ENCODE measurements at places on chromosomes 2 and 18.

DNA sequence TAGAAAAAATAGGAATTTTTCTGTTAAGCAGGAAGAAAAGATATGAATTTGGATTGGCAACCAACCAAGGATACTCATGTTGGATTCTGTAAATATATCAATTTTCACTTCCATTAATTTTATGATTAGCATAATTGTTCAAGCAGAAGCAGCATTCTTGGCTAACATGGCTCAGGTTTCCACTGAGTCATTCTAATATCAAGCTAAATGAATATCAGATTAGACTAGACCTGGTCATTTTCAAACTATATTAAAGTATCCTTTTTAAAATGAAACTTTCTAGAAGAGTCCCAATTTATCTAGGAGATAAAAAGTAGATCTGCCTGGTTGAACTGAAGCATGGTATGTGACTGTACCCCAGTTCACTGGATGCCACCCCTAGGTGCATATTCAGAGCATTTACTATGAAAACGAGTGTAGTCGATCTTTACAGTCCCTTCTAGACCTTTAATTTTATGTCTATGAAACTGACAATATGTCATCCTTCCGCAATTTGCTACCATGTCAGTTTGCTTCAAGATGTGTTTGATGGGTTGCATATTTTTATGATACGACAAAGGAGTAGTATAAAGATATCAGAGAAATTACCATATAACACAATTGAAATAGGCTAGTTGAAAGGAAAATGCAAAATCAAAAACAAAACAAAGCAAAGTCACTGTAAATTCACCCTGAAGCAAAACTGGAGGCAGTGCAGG is 704.9 kb downstream of the ERBB4 start:
- DNase-seq: no peak

- no peak for DNase-seq
Measured at GRCh38 chr18:13138420-13139139, 80.0 kb upstream of the LDLRAD4 start.

DNA sequence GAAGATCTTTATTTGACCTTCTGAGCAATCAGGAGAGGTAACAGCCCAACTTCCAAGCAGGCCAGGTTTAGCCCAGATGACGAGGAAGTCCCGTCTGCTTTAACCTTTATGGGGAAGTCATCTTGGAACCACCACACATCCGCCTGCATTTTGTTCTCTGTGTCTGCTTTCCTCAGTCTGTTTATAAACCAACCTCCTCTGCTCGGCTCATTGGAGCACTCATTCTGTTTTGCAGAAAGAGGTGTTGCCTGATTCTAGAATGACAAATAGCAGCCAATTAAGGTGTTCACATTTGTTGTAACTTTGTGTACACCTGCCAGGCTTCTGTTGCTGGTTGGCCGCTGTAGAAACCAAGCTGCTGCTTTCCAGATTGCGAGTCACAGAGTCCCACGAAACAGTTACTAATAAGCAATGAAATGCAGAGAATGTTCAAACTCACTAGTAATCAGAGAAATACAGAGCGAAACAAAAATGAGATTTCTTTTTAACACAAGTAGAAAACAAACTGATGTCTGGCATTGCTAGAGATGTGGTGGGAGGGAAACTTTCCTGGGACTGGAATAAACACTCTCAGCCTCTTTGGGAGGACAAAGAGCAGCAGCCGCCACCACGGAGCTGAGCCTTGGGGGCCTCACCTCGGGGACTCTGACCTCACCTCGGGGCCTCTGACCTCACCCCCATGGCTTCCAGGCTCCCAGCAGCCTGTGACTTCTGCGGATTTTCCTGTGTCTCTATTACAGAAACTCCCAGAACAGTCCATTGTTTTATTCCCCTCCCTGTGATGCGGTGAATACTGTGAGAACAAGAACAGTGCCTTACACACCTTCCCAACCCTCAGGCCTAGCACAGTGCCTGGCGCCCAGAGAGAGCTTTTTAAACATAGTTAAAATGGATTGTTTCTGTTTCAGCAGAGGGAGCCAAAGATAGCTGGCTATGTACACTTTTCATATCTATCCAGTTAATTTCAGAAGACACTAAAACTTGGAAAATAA is 64.0 kb downstream of the MBP start:
- no peak for DNase-seq

DNA sequence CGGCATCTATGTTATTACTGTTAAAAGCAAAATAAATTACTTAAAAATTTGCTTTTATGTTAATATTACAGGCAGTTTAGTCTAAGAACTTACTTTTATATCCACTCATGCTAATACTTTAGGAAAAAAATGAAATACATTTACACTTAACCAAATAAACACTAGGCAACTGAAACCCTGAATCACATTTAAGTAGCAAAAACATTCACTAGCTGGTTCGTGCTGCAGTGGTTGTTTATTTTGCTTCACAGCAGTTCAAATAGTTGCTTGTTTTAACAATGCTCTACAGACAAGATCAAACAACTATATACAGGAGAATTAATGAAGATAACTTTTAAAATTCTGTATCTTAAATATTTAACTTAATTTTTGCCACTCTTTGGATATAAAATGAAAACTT is 60.8 kb downstream of the ABCG8 start:
- no peak for DNase-seq

DNA sequence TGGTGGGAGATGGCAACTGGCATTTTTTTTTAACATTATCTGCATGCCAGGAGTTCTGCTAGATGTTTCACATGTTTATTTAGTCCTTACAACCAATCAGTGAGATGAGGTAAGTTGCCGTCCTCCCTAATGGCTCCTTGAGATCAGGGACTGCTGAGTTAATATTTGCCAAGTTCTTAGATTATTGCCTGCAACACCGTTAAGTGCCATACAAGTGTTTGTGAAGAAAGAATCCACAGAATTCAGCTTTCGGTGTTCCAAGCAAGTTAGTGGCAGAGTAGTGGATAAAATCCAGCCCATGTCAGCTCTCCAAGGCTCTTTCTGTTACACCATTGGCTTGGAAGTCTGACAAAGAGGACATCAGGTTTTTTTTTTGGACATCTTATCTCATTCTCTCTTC is 95.9 kb downstream of the C1QL2 start:
- DNase-seq: no peak

DNA sequence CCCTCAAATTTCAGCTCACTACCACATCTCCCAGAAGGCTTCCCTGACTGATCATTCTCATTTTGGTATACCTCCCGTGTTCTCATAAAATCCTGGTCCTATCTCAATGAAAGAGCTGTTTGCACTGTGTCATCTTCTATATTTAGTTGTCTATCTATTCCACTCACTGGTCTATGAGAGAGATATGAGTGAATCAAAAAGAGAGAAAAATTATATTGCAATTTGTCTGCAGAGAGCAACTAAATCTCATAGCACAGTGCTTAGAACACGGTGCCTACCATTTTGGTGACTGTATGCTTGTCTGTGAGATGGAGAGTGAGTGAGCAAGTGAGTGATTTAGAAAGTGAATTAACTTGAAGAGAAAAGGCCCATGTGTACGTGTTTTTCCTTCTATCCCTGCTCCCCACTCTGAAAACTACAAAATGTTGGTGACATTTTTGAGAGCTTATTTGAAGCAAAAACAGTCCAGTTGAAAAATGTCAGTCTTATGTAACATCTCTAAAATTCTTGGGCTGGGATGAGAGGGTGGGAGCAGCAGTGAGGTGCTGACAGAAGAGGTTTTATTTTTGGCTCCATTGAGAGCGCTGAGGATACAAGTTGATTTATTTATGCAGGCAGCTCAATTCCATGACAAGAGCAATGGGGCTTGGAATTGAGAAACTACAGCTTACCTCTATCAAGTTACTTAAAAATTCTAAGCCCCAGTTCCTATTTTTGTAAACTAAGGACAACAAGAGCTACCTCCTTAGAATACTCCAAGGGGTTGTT is 373.5 kb upstream of the CHST9 start:
- no peak for DNase-seq

DNA sequence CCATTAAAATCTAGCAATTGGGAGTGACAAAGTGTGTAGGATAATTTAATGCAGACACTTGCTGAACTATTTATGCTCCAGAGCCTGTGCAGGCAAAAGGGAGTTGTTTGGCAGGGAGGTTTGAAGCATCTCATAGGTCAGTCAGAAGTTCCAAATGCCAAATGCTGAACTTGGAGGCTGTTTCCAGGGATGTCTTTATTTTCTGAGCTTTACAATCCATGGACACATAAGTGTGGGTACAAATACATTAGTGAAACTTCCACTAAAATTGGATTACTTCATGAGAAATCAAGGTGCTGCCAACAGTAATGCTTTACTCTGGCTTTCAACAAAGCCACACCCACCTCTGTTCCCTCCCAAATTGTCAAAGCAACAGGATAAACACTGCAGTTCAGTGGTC is 422.1 kb upstream of the SETBP1 start:
- no peak for DNase-seq

DNA sequence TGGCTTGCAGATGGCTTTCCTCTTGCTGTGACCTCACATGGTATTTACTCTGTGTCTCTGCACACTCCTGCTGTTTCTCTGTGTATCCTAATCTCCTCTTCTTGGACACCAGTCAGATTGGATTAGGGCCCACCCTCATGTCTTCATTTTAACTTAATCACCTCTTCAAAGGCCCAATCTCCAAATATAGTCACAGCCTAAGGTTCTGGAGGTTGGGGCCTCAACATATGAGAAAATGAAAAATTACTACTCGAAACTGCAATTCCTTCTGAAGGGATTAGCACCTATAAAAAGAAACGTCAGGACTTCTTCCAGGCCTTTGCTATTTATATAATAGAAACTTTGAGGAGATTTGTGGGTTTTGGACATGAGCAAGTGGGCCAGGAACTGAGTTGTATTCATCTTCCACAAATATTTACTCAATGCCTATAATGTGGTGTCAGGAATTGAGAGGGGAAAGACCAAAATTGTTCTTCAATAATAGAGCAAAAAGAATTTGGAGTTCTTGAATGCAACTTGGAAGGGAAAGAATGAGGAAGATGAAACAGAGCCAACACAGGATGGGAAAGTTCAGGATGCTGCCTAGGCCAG is 270.0 kb upstream of the FN1 start:
- no peak for DNase-seq

GRCh38 chr2:20291106-20291564 is 59.5 kb downstream of the PUM2 start:
- peak; percentile 41 for DNase-seq

GRCh38 chr2:206814498-206814897 is 49.1 kb downstream of the FASTKD2 start:
- DNase-seq: no peak

DNA sequence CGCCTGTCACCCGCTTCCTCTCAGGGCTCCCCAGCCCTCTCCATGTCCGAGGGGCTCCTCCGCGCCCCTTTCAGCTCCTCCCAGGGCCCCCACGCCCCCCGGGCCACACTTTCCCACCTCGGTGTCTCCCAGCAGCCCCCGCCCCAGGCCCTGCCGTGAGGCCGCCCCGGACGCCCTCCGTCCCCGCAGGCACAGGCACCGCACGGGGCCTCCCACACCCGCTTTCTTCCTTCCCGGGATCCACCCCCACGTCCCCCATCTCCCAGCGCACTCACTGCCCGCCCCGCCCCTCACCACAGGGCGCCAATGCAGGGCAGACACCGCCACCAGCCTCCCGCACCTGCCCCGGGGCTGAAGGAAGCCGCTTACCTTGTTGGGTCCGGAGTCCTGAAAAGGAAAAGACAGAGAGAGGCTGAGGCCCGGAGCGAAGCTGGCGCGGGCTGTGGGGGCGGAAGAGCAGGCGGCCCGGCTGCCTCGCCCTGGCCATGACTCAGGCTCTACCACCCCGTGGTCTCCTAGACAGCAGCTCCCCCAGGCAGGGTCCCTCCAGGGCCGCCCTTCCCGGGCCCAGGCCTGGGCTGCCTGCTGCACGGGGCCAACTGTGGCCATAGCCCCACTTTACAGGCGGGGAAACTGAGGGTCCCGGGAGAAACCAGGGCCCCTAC is 37.7 kb downstream of the KIF1A start:
- no peak for DNase-seq

DNA sequence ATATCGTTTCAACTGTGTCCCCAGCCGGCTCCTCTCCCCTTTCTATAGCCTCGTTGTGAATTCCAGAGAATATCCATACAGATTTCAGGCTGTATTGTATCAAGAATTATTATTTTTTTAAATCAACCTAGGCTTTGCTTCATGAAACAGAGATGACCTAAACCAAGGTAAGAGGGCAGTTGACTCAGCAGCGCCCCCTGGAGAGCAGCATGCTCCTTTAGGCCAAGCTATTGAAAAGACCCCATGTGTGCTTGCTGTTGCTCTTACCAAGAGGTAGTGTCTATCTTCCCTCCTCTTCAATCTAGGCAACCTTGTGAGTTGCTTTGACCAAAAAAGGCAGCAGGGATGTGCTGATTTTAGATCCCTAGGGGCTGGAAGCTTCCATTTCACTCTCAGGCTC is 426.7 kb upstream of the SMIM21 start:
- no peak for DNase-seq

DNA sequence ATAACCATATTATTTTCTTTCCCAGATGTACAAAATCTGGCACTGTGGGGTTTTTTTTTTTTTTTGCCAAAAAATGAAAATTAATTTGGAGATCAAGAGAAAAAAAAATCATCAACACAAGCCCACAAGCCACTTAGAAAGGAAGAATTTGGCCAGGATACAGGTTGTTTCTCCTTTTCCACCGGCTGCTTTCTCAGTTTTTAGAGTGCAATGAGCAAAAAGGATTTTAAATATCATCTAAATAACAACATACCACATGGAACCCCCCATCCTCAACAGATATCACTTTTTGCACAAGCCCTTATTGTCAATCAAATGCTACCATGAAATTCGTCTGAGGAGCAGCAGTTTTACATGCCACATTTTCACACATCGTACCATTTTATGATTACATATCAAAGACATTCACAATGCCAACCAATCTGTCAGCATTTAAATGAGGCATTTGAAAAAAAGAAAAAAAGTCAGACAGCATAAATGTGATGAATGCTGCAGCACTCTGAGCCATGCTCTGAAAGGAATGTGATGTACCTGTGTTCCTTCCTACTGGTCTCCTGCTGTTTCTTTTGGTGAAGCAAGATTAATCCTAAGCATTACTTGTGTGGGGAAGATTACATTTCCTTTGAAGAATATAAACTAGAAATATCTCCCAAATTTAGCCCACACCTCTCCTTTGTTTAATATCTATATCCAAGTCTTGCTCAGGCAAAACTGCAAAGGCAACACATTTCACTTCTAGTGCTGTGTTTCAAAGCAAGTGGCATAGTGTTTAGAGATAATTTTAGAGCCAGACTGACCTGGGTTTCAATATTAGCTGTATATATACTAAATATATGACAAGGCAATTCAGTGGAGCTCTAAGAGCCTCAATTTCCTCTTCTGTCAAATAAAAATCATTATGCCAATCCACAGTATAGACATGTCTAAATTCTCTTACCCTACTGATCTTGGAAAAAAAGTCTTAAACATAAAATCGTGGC is 391.3 kb downstream of the CMPK2 start:
- no peak for DNase-seq

- DNase-seq: no peak
Measured at GRCh38 chr2:230408244-230408842, 7.7 kb upstream of the SP100 start.

- no peak for DNase-seq
Measured at GRCh38 chr18:60391571-60392226, 19.1 kb upstream of the MC4R start.

- no peak for DNase-seq
Measured at GRCh38 chr2:100754951-100755350, 65.0 kb upstream of the NPAS2 start.

- DNase-seq: no peak
Measured at GRCh38 chr2:233844064-233844807, 10.1 kb downstream of the HJURP start.
